ENCODE measurements at places on chromosomes 6 and 20.

DNA sequence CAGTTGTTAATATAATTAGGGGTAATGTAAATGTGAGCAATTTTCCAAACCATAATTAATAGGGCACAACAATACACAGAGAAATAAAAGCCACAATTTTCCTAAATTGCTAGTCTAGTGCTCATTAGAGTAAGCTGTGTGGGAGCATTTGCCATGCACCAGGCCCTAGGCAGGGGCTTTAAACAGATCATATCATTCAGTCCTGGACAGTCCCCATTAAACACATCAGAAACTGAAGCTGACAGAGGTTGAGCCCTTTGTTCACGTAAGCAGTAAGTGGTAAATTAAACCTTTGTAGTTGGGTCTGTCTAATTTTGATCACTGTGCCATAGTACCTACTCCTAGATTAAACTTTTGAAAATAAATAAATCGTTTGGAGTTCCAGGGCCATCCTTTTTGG is 931.1 kb downstream of the C6orf118 start:
- DNase-seq = no peak

GRCh38 chr20:3227936-3228749 is 10.8 kb downstream of the SLC4A11 start:
- DNase-seq = no peak

DNA sequence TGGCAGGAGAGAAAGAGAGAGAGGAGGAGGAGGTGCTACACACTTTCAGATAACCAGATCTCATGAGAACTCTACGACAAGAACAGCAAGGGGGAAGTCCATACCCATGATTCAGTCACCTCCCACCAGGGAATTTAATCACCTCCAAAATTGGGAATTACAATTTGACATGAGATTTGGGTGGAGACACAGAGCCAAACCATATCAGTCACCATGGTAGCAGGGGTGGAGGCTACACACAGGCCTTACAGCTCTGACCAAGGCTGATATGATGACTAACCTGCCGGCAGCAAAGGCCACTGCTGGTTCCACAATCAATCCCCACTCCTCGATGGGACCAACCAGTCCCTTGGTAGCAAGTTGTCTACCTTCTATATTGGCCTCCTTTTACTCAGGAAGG is 13.6 kb upstream of the RBM24 start:
- DNase-seq = no peak

DNA sequence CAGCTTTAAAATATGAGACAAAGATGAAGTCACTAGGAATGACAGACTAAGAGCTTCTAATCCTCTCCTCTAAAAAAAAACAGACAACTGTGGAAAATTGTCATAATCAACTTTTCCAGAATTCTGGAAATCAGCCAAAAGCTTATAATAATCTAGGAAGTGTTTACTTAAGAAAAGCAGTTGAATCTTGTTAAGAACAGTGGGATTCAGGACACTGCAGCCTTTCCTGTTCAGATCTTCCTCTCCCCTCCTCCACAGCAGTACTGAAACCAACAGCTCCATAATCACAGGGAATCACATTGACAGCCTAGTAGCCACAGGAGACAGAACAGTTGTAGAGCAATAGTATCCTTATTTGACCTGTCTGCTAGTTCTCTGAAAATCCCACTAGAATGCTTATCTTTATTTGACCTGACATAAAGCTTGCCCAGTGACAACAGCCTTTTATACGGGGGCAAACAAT is 41.6 kb downstream of the IBTK start:
- DNase-seq = no peak
